ENCODE measurements at places on chromosomes 12 and 14.

DNA sequence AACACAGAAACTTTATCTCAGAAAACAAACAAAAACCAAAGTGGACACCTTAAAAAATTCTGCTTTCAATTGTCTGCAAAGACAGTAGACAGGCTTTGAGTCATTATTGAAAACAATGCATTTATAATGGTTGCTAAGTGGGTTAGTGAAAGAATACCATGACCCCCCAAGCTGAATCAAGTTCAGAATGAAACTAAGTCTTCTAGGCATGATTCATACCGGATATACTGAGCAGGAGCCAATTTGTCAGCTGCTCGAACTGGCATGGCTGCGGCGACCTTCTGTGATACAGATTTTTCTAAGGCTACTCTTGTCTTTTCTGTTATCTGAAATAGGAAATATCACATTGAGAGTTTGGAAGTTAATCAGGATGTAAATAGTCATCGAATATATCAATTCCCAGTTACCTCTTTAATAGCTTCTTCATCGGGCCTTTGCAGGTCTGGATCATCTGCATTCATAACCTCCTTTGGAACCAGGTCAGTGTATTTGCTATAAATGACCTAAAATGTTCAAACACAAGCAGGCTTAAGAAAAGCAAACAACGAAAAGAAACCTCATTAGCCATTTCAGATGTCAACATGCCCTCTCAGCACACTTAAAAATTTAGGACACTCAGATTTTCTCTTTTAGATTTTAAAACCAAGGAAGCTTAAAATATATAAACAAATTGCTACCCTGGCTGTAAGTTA, 22.3 kb downstream of the SNW1 start:
- DNase-seq, result no peak

GRCh38 chr14:28120391-28120790, 646.2 kb upstream of the FOXG1 start:
- DNase-seq, result peak; percentile 35

DNA sequence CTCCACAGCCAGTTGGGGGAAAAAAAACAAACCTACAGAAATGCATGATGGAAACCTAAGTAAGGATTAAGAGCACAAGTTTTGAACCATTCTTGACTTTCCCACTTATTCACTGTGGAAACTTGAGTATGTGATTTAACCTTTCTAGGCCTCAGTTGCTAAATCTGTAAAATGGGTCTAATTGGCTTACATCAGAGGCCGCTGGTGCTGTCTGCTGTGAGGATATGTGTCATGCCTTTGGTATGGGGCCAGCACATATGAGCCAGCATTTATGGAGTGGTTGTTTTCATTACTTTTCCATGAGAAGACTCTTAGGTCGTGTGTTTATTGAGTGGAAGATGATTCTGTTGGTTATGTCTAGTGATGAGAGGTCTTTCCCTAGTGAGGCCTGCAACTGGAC, 102.4 kb downstream of the ESR2 start:
- no peak for DNase-seq

- no peak for DNase-seq
Measured at GRCh38 chr12:128817111-128818015, 6.4 kb downstream of the SLC15A4 start.

DNA sequence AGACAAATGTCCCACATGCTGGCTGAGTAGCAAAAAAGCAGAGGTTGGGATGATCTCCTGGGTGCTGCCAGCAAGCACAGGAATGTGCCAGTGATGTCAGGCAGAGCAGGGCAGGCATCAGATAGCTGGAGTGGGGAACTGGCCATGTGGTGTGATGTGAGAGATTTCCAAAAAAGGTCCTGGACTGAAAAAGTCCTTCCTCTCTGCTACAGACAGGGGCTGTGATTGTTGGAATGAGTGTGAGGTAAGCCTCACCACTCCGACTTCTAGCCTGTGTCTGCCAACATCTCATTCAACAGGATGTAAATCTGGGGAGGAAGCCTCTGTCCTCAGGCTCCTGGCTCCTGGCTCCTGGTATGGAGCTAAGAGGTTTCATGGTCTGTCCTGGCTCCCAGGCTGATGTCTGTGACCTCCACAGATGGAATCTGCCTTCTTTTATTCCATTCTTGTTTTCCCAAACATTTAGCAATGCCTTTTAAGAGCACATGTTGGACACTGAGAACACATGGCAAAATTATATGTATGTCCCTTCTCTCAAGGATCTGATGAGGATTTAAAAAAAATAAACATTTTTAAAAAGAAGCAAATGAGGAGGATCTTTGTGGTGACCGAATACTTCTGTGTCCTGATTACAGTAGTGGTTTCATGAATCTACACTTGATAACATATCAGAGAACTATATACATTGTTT, 50.1 kb upstream of the STK38L start:
- DNase-seq, result no peak

DNA sequence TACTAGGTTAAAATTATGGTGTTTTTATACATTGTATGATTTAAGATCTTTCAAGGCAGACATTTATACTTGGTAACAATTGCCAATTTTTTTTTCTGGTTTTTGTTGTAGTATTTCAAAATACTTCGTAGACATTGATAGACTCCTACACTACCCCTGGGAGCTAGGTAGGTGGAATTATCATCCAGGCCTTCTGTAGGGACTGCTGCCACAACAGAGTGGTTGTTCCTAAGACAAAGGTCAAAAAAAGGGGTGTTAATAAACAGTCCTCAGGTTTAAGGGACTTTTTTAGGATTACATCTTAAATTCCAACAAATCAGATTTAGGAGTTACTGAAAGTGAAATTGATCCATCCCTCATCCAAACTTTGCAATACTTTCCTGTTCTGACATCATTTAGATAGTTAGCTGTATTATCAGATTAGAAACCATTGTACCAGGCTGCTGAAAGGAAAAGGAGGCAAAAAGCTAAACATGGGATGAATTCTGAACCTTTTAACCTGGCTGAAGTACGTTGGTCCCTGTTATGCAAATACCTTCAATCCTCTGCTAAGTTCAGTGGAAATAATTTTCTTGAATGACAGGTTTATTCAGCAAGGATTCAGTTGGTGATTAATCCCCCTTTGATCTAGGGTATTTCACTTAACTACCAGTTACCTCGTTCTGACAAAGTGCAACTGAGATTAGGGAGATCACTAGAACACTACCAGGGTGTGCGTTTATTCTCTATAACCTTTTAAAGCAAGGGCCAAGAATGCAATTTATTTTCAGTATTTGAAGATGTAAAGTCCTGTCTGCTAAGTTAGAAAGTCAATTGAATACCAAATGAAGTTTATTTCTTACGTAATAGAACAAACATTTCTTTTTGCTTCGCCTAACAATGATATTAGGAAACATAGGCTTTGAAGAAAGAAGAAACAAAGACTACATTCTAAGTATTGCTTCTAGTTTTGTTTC, 23.2 kb downstream of the AP5M1 start:
- no peak for DNase-seq

GRCh38 chr12:55704824-55705718, 2.6 kb downstream of the ITGA7 start:
- no peak for DNase-seq

DNA sequence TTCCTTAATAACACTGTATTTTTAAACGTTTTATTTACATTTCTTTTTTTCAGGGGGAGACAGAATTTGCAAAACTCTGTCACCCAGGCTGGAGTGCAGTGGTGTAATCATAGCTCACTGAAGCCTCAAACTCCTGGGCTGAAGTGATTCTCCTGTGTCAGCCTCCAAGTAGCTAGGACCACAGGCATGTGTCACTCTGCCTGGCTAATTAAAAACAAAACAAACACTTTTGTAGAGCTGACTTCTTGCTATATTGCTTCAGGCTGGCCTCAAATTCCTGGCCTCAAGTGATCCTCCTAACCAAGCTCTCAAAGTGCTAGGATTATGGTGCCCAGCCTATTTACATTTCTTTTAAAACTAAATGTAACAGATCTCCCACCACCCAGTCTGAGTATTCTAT, 12.7 kb downstream of the CPSF6 start:
- DNase-seq, result no peak

- no peak for DNase-seq
Measured at GRCh38 chr12:115450710-115451109, 766.7 kb upstream of the TBX3 start.

DNA sequence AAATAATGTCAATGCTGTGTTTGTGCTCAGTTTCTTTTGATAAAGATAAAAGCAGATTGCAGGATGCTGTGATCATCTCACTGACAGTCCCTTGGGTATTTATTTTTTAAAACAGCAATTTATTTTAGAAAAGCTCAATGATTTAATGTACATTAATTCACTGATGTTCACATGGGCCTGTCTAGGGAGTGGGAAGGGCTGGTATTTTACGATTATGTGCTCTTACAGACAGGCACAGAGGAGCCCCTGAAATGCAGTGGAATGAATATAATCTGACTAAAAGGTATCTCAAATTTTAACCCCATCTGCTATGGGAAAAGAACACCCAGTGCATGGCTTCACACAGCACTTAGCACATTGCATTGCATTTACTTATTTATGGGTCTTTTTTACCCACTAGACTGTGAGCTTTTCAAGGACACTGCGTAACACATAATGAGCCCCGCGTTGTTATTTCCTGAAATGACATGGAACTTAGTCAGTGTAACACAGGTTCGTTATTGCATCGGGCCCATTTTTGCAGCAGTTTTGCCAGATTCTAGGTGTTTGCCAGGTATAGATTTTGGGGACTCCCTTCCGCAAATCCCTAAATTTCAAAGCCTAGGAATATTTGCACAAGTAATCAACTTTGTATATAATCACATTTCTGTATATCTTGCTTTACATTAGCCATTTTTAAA, 425.3 kb upstream of the FBXO33 start:
- no peak for DNase-seq

GRCh38 chr12:3371018-3371417, 120.0 kb upstream of the PRMT8 start:
- DNase-seq, result no peak

DNA sequence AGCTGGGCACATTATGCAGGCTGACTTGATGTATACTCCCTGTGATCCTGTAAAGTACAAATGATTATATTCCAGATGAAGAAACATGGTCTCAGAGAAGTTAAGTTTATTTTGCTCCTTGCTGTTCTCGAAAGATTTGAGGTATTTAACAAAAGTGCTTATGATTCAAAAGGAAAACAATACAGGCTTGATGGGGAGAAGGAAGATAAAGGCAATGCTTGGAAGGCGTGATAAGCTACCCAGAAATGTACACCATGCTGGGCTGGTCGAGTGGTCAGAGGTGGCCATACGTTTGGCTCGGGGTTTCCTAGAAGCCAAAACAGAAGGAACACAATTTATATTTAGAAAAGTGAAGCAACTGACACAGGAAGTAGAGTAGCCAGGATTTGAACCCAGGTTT, 201.0 kb downstream of the KTN1 start:
- no peak for DNase-seq

- DNase-seq, result no peak
Measured at GRCh38 chr12:57270966-57271470, 20.0 kb upstream of the STAC3 start.

- no peak for DNase-seq
Measured at GRCh38 chr14:30834353-30834752, 40.0 kb upstream of the COCH start.

DNA sequence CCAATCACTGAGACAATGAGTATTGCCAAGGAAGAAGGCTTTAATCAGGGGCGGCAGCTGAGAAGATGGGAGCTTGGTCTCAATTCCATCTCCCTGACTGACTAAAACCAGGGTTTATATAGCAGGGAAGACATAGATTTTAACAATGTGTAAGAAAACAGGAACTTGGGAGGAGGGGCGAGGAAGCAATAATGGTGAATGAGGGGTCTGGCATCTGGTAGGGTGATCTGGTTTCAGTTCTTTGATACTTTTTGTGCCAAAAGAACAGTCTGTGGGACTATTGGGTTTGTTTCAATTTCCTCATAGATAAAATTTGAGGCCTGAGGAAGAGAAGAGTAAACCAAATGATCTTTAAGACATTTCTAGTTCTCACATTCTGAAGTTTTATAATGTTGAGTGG, 49.2 kb downstream of the FUT8 start:
- DNase-seq, result no peak

GRCh38 chr14:61484031-61484430, 162.7 kb downstream of the PRKCH start:
- no peak for DNase-seq

- no peak for DNase-seq
Measured at GRCh38 chr12:47078733-47079467, 521 bp upstream of the PCED1B start.

GRCh38 chr12:52353766-52354165, 13.5 kb downstream of the KRT85 start:
- no peak for DNase-seq

- DNase-seq, result peak; percentile 71
Measured at GRCh38 chr12:12612358-12612757, 682 bp downstream of the CREBL2 start.

DNA sequence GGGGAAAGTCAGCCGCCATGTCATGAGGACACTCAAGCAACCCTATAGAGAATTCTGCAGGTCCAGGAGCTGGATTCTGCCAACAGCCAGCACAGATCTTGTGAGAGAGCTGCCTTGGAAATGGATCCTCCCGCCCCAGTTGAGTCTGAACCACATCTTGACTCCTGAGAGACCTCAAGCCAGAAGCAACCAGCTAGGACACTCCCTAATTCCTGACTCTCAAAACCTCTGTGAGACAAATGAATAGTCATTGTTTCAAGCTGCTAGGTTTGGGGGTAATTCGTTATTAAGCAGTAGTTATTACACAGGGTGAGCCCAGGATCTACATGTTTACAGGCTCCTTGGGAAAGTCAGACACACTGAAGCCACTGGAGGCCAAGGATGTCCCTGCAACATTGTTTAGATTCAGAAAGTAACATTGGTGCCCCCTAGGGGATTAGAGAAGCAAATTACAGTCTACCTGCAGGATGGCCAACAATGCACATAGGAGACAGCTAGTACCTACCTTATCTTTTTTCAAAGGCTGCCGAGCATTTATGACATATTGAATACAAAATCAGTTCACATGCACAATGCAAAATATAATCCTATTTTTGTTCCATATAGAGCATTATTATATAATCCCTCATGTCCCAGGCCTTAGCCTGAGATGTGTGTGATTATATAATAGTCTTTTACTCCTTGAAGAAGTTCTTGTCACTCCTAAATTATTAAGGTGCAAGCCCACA, 57.9 kb upstream of the FICD start:
- peak; percentile 22 for DNase-seq

DNA sequence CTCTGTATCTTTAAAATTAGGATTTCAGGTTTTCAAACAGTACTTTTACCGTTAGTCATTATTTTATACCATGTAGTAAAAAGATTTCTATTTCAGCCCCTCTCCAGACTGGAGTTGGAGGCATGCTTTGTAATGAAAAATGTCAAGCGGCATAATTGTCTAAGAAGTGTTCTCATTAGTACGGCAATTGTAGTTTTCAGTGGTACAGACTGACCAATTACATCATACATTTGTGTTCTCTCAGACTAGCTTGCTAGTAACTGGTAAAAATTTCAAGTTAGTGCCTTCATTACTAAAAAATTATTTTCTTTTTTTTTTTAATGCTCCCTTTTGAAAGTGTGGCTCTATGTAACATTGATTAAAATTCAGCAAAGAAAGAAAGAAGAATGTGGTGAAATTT, 4.5 kb downstream of the USP30 start:
- peak; percentile 71 for DNase-seq

Data from globus pallidus (tissue), 1 donor.